Caki2 (cell line): ENCODE measurements at places on chromosomes 16 and 17. TPM values are rescaled to one million over a fixed set of nuclear protein-coding genes. Genes with fewer than 3 reads are reported as not detected.

DNA sequence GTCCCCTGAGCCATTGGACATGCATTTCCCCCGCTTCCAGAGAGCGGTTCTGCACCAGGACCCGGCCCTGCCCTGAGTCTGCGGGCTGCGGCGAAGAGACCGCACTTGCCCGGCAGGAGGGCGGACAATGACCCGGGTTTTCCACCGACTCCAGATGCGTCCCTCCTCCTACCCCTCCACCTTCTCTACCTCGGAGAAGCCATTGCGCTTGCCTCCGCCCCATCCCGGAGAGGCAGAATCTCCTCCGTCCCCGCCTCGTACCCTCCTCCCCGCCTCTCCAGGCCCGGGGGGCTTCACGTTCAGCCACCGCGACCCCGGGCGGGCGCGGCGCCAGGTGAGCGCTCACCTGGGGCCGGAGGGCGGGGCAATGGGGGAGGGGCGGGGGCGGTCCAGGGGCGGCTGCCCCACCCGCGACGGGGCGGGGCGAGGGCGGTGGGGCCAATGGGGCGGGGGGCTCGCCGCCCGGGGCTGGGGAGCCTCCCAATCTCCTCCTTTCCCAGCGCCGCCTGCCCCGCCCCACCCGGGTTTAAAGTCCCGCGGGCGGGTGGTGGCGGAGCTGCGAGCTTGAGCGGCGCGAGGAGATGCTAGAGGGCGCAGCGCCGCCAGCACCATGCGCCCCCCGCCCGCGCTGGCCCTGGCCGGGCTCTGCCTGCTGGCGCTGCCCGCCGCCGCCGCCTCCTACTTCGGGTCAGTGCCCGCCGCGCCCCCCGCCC, at the start of gene WNT9B:
Gene WNT9B, plus strand, starts transcription at position 555 of the 713 bp plus-strand sequence. Its CDS starts 56 bp downstream, at position 611.
- peak; percentile 30 for DNase-seq

GRCh38 chr16:64440005-64440404, 681.9 kb downstream of the CDH11 start:
- no peak for DNase-seq

- DNase-seq: no peak
These were observed 279.4 kb upstream of the ELAC2 start for GRCh38 chr17:13297183-13297582.

- DNase-seq: no peak
These were observed 5.0 kb downstream of the MLLT6 start for GRCh38 chr17:38709864-38710603.

DNA sequence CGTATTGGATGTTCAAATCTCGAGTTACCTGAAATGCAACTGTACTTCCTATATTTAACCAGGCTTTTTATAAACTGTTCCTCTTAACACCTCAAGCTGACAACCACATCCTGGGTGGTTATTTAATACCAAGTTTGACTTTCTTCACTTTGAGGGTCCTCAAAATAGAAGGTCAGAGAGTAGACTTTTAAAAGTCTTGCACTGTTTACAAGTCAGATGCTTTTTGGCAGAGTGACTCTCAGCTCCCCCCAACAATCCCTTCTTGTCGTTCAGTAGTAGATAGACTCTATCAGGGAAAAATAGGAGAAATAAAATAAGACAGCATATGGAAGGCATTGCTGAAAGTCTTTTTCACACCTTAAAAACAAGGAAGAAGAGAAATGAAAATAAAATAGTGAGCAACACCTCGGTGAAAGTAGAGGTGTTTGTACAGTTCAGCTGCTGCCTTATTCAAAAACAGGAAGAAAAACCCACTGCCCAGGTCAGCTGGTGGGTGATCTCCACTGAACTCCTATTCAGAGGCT, 650.4 kb downstream of the WWOX start:
- no peak for DNase-seq

- DNase-seq: no peak
These were observed 152.7 kb upstream of the GSE1 start for GRCh38 chr16:85460252-85461021.

GRCh38 chr17:67511012-67511411, 133.9 kb downstream of the PITPNC1 start:
- no peak for DNase-seq

- DNase-seq: peak; percentile 19
These were observed 481 bp downstream of the CNTROB start for GRCh38 chr17:7932483-7932891.

DNA sequence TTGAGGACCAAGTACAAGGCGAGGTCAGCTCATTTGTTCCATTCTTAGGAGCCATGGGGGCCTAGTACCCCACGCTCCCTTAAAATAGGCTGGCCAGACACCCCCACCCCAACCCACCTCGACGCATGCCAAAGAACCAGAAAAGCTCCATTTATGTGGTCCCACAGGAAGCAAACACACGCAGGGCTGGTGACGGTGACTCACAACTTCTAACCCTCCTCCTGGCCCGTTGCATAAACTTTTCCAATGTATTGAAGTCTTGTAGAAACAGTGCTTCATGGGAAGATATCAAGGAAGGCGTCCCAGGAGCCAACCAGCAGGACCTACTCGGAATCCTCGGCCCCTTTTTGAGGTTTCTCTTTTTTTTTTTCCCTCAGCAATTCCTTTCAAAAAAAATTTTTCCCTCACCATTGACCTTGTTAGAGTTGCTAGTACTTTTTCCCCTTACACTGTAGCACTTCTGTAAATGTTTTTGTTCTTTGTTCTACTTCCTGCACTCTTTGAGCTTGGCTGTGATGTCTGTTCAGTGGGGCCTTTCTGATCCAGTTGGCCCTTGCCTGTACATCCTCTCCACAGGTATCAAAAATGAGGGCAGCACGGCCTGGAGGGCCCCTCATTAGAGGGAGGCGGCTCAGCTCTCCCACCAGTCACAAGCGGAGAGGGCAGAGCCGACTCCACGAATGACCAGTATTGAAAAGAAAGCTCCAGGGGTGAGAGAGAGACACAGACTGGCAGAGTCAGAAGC, 208.3 kb downstream of the RGS9 start:
- DNase-seq: no peak

- DNase-seq: no peak
These were observed 3.3 kb downstream of the VAT1 start for GRCh38 chr17:43018932-43019331.

- no peak for DNase-seq
These were observed 7.3 kb downstream of the FMNL1 start for GRCh38 chr17:45228763-45229539.

DNA sequence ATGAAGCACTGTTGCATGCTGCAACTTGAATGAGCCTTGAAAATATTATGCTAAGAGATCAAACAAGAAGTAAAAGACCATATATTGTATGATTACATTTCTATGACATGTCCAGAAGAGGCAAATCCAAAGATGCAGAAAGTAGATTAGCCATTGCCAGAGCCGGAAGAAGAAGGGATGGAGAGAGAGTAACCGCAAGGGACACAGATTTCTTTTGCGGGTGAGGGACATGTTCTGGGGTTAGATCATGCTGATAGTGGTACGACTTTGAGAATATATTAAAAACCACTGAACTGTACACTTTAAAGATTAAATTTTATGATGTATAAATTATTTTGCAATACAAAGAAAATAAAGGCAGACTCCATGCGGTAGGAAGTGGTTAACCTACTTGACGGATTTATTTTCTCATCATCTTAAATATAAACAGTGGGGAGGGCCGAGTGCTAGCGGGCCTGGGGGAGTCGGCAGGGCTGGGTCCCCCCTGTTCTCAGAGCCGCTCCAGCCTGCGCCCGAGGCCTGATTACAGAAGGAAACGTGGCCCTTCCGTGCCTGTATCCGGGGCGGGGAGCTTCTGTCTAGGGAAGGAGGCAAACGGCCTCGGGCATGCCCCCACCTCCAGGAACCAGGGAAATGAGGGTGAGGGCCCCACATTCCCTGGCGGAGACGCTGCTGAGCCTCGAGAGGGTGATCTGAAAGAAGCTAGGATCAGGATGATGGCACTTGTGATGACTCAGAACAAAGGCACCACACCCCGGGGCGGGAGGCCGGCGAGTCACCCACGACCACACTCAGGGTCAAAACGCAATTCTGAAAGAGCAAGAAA, 48.0 kb downstream of the SHCBP1 start:
- peak; percentile 4 for DNase-seq

GRCh38 chr16:4616047-4616811, 1.5 kb upstream of the UBALD1 start:
- DNase-seq: peak; percentile 99

DNA sequence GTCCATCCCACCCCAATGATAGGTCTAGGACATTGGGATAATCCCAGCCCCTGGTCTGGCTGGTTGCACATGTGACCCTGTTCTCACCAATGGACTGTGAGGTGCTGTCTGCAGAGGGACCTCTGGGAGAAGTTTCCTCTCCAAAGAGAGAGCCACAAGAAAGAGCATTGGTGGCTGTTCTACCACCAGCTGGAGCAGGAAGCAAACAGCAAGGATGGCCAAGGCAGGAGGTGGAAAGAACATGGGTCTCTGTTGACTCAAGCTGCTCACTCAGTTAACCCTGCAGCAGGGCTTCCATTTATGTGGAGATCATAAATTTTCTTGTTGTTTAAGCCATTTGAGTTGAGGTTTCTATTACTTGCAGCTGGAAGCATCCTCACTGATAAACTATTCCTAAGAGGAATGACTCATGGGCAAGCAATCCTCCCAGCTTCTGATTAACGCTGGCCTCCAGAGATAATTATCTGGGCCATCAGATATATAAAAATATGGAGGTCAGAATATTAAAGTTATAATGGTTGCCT, 52.6 kb downstream of the CYB5B start:
- peak; percentile 91 for DNase-seq

DNA sequence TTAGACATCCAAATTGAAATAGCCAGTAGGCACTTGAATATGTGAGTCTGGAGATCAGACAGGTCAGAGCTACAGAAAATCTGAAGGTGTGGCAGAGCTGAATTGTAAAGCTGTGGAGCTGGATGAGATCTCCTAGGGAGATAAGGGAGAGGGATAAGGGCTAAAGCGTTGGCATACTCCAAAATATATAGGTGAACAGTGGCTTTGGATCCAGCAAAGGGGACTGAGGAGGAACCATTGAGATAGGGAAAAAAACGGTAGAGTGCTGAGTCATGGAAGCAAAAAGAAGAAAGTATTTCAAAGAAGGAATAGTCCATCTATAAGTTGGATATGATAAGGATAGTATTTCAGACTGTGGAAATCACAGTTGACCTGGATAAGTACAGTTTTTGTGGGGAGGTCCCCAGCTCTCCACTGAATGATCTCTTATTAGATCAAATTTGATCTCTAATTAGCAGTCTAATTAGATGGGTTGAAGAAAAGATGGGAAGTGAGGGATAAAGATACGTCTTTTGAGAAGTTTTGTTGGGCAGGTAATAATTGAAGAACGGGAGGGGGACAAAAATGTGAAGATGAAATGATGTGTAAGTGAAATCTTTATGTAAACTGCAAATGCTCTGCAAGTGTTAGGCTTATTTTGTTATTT, 587 bp upstream of the DBF4B start:
- peak; percentile 24 for DNase-seq

DNA sequence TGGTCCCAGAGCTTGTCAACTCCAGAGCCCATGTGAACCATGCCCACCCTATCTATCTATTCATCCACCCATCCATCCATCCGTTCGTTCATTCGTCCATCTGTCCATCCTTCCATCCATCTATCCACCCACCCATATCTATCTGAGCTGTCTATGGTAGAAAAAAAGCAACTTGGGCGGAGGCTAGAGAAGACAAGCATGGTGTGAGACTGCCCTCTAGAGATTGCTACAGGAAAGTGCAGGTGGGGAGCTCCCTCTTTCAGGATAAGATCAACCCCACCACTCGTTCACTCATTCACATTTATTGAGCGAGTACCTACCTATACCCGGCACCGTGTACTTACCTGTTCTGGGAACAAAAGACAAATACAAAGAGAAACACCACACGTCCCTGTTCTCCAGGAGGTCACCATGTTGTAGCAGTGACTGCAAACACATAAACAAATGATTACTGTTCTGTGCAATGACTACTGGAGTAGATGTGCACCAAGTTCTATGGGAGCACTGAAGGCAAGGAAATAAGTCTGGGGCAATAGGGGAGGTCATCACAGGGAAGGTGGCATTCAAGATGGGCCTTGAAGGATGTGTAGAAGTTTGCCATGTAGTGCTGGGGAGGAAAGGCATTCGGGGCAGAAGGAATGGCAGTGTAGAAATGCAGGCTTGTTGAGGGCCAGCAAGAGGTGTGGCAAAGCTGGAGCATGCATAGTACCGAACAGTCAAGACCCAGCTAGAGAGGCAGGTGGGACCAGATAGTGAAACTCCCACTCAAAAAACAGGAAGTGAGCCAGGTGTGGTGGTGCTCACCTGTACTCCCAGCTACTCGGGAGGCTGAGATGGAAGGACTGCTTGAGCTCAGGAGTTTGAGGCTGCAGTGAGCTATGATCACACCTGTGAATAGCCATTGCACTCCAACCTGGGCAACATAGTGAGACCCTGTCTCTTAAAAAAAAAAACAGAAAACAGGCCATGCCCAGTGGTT, 13.4 kb upstream of the ATP5MC1 start:
- peak; percentile 55 for DNase-seq

Gene KRT27
- not detected in 2 replicates for total RNA-seq

Gene CD68
- 57.9 and 93.2 TPM in 2 replicates for total RNA-seq

Gene CMTR2
- 20.0 and 27.4 TPM in 2 replicates for total RNA-seq

Gene CIBAR2
- not detected in 2 replicates for total RNA-seq

Gene KLHL10
- total RNA-seq: not detected in 2 replicates

Gene ANKRD40CL
- total RNA-seq: not detected in 2 replicates

Gene IQCK
- 22.0 and 24.1 TPM in 2 replicates for total RNA-seq

Gene TPSD1
- not detected in 2 replicates for total RNA-seq

Gene OMG
- not detected in 2 replicates for total RNA-seq

Gene CIAPIN1
- total RNA-seq: 89.8 and 130 TPM in 2 replicates

Gene P2RX5
- not detected in 2 replicates for total RNA-seq

Gene PAGR1
- total RNA-seq: 117 and 122 TPM in 2 replicates

Gene MT1A
- not detected in 2 replicates for total RNA-seq
